ENCODE measurements at places on chromosomes 11 and 22.

- DNase-seq: no peak
These were observed 850.1 kb downstream of the NTM start for GRCh38 chr11:132220474-132220873.

DNA sequence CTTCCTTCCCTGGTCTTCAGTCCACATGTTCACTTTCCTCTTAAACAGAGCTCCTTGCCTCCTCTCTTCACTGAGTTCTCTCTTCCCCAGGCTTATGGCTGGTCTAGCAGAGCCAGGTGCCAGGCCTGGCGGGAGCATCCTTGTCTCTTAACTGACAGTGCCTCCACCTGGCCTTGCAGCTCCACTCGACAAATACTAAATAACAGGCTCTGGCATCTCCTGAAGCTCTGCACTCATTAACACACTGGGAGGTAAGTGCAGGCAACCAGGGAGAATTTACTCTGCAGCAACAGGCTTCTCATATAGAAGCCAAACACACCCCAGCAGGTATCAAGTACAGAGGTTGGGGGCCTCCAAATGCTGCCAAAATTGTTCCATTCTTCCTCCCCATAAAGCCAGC lies 438.1 kb downstream of the SOX6 start:
- peak; percentile 78 for DNase-seq

GRCh38 chr11:88523386-88524071 lies 186.0 kb upstream of the CTSC start:
- no peak for DNase-seq

- DNase-seq: no peak
These were observed 924 bp downstream of the YPEL1 start for GRCh38 chr22:21734540-21735199.

GRCh38 chr22:38479096-38479837 lies 11.4 kb downstream of the KDELR3 start:
- no peak for DNase-seq

DNA sequence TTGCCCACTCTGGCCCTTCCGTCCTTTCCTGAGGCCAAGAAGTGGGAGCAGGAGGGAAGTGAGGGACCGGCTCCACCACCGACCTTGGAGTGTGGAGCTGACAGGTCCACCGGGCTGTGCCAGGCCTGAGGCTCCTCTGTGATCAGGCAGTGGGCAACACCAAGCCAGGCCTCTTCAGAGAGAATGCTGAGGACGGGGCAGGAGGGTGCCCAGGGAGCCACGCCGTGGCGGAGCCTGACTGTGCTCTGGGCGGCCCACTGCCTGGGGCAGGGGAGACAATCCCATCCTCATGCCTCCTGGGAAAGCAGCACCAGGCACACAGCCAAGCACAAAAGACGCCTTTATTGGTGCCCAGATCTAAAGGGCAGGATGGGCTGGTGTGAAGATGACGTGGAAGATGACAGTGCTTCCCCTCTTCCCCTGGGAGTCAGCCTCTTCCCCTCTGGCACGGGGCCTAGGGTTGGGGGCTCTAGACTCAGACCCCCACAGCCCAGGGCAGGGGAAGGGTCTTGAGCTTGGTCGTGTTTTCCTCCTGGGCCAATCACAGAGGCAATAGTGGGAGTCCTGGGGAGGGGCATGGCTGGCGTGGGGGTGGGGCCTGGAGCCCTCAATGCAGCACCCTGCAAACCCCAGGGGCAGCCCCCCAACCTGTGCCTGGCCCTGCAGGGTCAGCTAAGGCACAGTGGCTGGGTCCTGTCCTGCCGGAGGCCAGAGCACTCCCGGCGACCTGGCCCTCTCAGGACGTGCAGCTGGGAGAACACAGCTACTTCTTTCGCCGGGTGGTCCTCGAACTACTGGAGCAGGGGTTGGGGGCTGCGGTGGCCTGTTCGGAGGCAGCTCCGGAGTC lies 4.7 kb downstream of the LMF2 start:
- no peak for DNase-seq

- DNase-seq: no peak
These were observed 12.2 kb upstream of the TMEM184B start for GRCh38 chr22:38285018-38285417.

GRCh38 chr11:38759394-38759793 lies 2161.4 kb upstream of the RAG2 start:
- no peak for DNase-seq

DNA sequence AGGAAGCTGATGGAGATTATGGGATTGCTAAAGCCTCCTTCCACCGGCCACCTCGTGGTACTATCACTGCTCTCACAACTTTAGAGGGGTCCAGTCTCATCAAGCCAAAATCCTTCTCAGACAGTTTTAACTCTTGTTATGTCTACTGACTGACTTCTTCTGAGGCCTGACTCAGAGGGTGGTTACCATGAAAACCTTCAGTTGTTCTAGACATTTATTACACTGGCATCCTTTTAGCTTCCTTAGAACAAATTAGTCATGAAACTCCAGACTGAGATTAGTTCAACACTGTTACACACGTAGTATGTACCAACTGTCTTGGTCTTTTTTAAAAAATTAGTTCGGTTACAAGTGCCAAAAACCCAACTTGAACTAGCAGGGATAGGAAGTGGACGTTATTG lies 7.5 kb downstream of the DIXDC1 start:
- DNase-seq: no peak

GRCh38 chr11:128300785-128301184 lies 286.6 kb downstream of the ETS1 start:
- DNase-seq: no peak

GRCh38 chr11:14380947-14381561 lies 22.1 kb upstream of the RRAS2 start:
- peak; percentile 45 for DNase-seq

- no peak for DNase-seq
These were observed 123.8 kb downstream of the PLEKHA7 start for GRCh38 chr11:16890442-16890841.

DNA sequence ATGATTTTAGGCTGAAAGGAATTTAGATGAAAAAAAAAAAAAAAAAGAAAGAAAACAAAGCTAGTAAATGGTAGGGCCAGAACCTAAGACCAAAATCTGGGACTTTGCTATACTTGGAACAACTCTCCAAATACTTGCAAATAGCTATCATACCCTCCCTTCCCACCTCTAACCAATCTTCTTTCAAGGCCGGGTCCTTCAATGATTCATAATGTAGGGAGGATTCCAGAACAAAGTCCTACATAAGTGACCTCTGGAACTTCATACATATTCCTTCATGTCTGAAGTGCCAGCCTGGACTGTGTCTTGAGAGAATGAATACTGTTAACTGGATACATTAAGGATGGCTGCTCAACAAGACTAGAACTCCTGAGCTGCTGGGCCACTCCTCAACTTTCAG lies 9.9 kb downstream of the STK33 start:
- no peak for DNase-seq

GRCh38 chr11:60265373-60266214 lies 14.9 kb upstream of the MS4A4A start:
- peak; percentile 4 for DNase-seq

GRCh38 chr11:115885535-115886421 lies 381.6 kb upstream of the CADM1 start:
- peak; percentile 95 for DNase-seq

DNA sequence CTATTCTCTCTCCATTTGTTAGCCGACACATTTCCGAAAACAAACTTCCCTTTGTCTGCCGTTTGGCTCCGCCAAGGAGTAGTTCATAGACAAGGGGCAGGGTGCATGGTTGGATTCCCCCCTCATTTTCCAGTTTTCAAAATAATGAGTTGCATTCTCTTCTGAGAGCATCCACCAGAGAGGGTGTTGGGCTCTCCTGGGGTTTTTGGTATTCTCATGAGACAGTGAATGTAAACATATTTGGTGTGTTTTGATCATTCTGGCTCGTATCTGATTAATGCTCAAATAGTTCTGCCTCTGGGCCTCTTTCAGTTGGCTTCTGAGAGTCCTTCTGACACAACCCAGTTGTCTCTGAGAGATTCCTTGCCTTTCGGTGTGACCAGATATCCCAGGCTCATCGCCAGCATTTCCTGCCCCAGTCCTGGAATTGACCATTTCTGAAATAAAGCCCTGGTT lies 21.7 kb downstream of the GRAMD4 start:
- DNase-seq: no peak

- no peak for DNase-seq
These were observed 363.9 kb downstream of the TBC1D22A start for GRCh38 chr22:47126344-47126811.

GRCh38 chr11:103863497-103863896 lies 172.9 kb upstream of the DDI1 start:
- DNase-seq: no peak

DNA sequence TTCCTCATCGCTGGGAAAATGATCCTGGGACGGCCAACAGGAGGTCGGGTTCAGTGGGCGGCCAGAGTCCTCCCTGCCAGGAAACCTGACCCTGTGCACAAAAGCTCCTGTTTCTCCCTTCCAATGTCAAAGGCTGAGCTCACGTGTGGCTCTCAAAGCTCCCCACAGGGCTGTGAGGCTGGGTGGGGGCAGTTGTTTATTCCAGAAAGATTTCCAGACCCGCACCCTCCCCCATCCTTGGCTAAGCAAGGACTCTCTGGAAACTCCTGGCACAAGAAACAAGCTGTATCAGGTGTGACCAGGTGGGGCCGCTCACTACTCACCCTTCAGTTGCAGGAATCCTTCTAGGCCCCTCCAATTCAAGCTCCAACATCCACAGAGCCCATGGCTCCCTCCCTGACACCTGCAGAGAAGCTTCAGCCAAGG lies 131.9 kb downstream of the SHANK2 start:
- peak; percentile 76 for DNase-seq

DNA sequence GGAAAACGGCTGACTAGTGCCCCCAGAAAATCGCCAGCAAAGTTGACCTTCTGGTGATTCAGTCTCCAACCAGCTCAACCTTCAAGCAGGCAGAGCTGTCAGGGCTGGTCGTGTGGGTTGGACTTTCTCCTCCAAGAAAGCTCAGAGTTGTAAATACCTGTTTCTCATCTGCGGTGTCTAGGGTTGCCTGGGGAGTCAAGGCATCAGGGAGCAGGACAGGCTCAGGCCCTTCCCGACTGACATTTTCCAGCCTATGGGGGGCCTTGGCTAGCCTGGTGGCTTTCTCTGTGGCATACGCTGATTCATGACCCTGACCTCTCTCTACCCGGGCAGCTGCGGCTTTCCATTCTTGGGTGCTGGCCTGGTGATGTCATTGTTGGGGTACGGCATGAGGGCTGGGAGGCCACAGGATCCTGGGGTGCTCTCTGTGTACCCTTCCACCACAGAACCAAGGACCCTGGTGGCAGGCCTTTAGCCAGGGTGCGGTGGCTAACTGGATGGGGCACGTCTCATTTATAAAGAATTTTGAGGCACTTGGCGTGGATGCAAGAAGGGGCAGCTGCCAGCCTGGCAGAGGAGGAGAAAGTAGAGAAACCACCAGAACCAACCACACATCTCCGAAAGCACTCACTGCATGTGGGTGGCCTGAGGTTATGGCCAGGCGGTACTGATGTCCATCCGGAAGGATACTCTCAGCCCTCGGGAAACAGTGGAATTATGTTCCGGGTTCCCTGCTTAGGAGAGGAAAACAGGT lies 64.9 kb downstream of the BCR start:
- DNase-seq: no peak

DNA sequence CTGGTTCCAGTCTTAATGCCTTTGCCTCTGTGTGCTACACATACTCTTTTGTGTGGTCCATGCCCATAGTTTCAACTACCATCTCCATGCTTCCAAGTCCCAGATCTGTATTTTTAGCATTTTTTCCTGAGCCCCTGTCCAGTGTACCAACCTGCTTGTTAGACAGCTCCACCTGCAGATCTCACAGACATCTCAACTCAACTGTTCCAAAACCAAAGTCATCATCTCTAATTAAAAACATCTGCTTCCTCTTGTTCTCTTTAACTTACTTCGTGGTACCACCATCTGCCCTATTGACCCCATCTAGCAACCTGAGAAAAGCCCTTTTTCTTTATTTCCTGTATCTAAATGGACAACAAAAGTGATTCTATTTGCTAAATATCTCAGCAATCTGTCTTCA lies 8.6 kb upstream of the KMT2A start:
- no peak for DNase-seq

DNA sequence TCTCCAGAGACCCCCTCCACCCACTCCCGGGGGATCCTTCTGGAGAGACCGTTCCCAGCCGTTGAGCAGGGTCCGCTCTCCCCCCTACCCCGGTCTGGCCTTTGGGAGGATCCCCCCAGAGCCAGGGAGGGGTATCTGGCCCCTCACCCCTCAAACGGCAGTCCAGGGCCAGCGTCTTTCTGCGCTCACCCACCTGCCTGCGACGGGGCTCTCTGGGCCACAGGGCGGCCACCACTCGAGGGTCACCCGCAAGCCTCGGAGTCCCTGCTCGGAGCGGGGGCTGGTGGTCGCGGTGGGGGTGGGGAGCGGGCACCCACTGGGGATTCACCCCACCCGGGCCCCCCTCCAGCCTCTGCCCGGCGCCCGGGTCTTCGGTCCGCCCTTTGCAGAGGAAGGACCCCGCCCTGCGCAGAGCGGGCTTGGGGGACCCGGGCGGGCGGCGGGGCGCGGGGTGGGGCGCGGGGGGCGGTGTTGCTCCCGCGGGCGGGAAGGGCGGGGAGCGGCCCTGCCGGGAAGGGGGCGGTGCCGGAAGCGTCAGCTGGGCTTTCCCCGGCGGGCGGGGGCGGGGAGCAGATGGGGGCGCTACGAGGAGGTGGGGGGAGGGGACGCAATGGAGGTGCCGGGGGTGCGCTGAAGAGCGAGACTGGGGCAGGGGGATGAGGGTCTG lies 16.6 kb downstream of the CRELD2 start:
- no peak for DNase-seq

DNA sequence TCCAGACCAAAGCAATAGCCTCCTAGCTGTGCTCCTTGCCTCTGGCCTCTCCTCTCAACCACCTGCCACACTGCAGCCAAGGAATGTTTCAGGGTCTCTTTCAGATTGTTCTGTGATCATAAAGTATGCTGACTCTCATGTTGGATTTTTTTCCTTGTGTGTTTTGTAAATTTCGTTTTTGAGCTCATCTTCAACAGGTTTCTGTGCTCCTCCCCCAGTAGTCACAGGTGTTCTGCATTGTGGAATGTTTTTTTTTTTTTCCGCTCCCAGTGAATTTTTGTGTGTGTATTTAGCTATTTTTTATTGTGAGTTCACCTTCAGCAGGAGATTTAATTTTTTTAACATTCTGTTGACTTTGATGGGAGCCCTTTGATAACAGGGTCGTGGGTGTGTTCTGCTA lies 153.7 kb downstream of the MYO18B start:
- DNase-seq: no peak

- peak; percentile 97 for DNase-seq
These were observed 92.3 kb upstream of the TEAD1 start for GRCh38 chr11:12581923-12582322.

- no peak for DNase-seq
These were observed 100.8 kb downstream of the SHANK2 start for GRCh38 chr11:71151561-71151960.

GRCh38 chr11:64339754-64340408 lies at the start of gene CCDC88B:
CCDC88B (plus strand) TSS chr11:64340204; CDS start chr11:64340267, 63 bp downstream.
- no peak for DNase-seq

DNA sequence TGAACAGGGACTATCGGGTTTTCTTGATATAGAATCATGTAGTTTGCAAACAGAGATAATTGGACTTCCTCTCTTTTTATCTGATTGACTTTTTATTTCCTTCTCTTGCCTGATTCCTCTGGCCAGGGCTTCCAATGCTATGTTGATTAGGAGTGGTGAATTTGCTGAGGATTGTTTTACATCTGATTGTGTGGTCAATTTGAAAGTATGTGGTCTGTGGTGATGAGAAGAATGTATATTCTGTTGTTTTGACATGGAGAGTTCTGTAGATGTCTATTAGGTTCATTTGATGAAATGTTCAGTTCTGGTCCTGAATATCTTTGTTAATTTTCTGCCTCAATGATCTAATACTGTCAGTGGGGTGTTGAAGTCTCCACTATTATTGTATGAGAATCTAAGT lies 713.2 kb upstream of the CCDC179 start:
- no peak for DNase-seq

Data from DMS79 treated with DMSO at 0.1 percent for 48 hours (cell line).